ENCODE measurements at places on chromosomes 2 and 18.

DNA sequence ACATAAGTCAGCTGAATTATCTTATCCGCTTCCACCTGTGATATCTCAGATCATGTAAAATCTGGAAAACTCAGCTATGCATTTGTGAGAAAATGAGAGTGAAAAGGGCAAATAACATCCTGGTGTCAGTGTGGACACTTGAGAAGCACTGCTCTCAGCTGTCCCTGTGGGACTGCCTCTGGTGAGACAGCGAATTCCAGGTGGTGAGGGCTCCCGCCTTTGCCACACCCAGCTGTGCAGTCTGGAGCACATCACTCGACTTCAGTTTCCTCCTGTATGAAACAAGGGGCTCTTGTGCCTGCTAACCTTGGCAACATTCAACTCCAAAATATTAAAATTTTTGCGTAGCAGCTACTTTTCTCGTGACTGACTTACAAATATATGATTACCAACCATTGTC lies 194.9 kb upstream of the BOD1L2 start:
- no peak for DNase-seq

GRCh38 chr2:180225118-180225517 lies 218.0 kb upstream of the CWC22 start:
- DNase-seq, result no peak

- DNase-seq, result no peak
Observed at GRCh38 chr2:225378984-225379383, 20.5 kb upstream of the NYAP2 start.

- no peak for DNase-seq
Observed at GRCh38 chr2:127567351-127567854, 31.9 kb downstream of the MYO7B start.

- DNase-seq, result no peak
Observed at GRCh38 chr2:50098242-50098641, 933.7 kb downstream of the NRXN1 start.

DNA sequence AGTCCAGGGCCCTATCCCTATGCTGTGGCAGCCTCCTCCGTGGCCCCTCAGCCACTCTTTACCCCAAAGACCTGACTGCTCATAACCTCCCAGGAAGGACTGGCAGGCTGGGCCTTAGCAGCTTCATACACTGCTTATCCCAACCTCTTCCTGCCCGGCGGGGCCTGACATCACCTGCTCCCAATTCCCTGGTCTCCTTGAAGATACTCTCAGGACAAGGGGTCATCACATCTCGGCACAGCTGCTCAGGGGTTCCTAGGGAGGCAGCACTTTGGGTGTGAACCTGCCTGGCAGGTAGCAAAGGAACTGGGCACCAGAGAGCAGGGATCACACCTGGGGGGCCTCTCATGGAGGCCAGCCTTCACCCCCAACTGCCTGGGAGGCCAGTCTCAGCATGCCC lies 68.5 kb downstream of the PLB1 start:
- no peak for DNase-seq

GRCh38 chr2:42962508-42962953 lies 170.1 kb upstream of the HAAO start:
- DNase-seq, result no peak

DNA sequence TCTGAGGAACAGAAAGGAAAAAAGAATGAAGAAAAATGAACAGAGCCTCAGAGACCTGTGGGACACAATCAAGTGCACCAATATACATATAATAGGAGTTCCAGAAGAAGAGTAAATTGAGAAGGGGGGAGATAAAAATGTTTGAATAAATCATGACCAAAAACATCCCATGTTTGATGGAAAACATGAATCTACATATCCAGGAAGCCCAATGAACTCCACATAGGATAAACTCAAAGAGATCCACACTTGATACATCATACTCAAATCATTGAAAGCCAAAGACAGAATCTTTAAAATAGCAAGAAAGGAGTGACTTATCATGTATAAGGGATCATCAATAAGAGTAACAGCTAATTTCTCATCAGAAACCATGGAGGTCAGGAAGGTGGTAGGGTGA lies 80.0 kb downstream of the COA5 start:
- no peak for DNase-seq

DNA sequence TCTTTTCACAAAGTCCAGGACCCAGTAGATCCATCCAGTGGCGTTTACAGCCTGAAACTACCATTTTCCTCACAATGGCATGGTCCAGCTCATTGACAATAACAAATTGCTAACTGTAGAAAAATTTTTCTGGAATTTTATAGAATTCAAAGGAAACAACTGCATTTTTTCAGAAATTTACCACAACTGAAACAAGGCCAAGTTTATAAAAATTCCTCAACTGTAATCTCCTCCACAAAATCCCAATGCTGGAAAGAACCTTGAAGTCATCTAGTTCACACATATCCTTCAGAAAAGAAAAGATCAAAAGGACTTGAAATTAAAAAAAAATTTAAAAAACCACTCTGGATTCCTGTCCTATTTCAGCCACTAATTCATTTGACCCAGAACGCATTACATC lies 226.0 kb upstream of the CTAGE1 start:
- DNase-seq, result no peak

- no peak for DNase-seq
Observed at GRCh38 chr2:7193457-7193856, 276.2 kb downstream of the RNF144A start.

GRCh38 chr18:22194151-22194598 lies 24.8 kb downstream of the GATA6 start:
- no peak for DNase-seq

DNA sequence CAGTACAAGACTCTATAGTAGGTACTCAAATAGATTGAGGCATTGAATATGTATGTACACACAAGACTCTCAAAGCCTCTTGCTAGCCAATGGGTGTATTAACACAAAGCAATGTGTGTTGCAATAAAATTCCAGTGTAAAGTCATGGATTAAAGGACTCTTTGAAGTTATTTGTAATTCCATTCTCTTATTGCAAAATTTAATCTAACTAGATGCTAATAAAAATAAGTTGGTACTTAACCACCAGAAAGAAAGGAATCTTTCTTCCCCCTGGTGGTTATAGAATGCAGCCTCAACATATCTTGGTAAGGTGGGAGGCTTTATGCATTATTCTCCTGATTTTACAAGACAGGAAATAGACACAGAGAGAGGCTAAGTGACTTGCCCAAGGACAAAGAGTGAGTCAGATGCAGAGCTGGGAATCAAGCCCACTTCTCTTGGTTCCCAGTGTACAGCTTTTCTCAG lies 18.0 kb downstream of the LRP1B start:
- no peak for DNase-seq

GRCh38 chr2:152437276-152438108 lies 102.5 kb downstream of the FMNL2 start:
- DNase-seq, result no peak

DNA sequence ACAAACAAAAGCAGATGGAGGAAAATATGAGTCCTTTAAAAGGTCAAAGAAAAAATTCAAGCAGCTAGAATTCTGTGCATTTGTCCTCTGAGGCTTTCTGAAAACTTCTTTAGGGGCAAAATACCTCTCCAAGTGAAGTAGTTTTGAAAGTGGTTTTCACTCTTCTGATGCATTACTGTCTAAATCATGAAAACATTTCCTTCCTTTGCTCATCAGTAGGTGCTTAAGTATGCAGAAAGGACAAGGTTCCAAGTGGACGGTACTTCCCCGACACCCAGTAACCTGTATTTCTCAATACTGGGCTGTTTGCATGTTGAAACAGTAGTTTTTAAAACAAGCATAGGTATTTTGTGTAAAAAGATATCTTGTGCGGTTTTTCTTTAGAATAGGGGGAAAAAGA lies 189.1 kb upstream of the ERBB4 start:
- no peak for DNase-seq

DNA sequence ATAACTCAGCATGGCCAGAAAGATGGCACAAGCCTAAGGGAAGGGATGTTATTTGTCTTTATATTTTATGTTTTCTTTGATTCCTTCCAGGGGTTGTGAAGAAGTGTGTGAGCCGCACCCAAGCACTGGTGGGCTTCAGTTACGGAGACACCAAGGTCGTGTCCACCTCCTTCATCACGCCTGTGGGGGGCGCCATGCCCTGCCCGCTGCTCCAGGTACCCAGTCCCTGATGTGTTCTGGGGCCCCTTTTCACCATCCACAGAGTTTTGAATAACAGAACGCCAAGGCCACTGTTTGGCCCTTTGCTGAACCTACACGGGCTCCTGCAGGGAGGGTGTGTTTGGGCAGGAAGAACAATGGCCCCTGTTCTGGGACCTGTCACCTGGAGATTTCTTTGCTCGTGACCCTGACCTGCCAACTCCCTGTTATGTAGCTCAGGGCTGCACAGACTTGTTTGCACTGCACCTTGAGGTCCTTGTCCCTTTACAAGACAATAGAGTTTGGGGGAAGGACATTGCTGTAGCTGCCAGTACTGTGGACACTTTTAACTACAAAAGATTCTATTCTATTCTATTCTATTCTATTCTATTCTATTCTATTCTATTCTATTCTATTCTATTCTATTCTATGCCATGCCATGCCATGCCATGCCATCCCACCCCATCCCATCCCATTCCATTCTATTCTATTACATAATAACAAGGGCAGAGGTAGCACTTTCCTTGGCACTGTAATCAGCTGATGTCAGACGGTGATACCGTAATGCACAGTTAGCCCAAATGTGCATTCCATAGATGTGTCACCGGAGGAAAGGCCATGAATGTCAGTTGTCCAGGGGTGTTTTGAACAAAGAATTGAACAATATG lies 48.2 kb upstream of the CNGA3 start:
- no peak for DNase-seq

Measured in stimulated activated CD4-positive, alpha-beta T cell treated with anti-CD3 and anti-CD28 coated beads, Interleukin-1b, Interleukin-23, amount 100 ng/mL, for 4 hours (primary cell).